ENCODE measurements at places on chromosomes 16 and 17.
A peak's percentile ranks its signal among the peaks of the same experiment; 100 is the strongest.

GRCh38 chr16:84088695-84089395 lies 27.9 kb downstream of the MBTPS1 start:
- no peak for DNase-seq

- no peak for DNase-seq
Measured at GRCh38 chr17:68307443-68307842, 16.1 kb downstream of the ARSG start.

DNA sequence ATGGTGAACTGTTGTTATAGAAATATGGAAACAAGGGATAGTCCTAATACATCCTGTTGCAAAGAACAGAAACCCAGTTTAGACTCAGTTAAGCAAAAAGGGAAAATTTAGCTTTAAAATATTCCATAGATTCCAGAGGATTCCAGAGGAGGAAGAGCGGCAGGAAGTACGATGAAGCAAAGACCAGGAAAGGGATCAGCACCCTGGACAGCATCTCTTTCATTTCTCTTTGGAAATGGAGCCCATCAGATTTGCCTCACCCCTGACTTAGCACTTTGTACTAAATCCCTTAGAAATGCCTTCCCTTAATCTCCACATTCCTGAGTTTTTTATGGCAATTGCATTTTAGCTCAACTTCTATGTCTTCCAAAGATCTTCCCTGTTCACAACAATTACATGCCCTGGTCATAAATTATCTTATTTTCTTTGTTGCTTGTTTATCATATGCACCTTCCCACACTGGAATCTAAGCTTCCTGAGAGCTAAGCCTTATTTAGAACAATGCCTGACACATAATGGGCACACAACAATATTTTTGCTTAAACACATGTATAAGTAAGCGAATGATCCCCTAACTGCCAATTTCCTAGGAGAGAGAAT lies 150.0 kb upstream of the RBFOX1 start:
- no peak for DNase-seq

GRCh38 chr16:68636064-68636560 lies 9.0 kb upstream of the CDH3 start:
- no peak for DNase-seq

GRCh38 chr16:728131-728889 lies 1.4 kb downstream of the HAGHL start:
- peak; percentile 72 for DNase-seq
